Stimulated activated CD4-positive, alpha-beta T cell treated with anti-CD3 and anti-CD28 coated beads, Interleukin-1b, Interleukin-23, amount 100 ng/mL, for 1 hour (primary cell): ENCODE measurements at places on chromosomes 4 and X.

GRCh38 chr4:100547541-100548199, 29.8 kb upstream of the EMCN start:
- no peak for DNase-seq

- no peak for DNase-seq
Observed at GRCh38 chr4:151727365-151727764, 33.4 kb downstream of the GATB start.

- DNase-seq: no peak
Observed at GRCh38 chr4:152678841-152679240, 956 bp downstream of the TMEM154 start.

DNA sequence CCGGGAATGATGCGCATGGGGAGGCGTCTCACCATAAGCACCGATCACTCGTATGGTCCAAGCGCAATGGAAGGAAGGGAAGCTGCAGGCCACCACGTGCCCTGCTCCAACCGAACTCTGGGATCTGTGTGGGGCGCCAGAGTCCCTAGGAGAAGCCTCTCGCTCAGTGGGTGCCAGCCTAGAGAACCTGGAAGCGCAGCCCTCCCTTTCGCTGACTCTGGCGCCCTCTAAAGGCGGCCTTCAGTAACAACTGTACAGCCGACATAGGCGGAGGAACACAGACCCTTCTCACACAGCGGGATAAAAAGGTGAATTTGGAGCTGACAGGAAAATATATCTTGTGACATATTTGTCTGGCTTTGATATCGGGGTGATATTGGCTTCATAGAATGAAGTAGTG, 76.0 kb downstream of the INTS6L start:
- DNase-seq: peak; percentile 17

DNA sequence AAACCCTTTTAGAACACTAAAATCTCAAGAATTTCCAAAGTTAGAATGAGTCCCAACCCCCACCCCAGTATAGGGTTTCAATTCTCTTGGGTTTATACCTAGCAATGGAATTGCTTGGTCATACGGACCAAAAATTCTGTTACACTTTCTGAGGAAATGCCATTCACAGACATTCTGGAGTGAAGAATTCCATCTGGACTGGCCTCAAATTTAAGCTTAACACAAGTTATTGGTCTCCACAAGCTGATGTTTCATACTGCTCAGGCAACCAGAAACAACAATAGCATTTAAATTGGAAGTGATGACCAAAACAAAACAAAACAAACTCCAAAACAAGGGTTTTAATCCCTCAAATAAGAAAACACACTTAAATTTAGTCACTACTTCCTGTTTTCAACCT, 51.1 kb downstream of the GPC4 start:
- DNase-seq: no peak

GRCh38 chr4:94256144-94256783, 48.6 kb downstream of the SMARCAD1 start:
- DNase-seq: no peak

DNA sequence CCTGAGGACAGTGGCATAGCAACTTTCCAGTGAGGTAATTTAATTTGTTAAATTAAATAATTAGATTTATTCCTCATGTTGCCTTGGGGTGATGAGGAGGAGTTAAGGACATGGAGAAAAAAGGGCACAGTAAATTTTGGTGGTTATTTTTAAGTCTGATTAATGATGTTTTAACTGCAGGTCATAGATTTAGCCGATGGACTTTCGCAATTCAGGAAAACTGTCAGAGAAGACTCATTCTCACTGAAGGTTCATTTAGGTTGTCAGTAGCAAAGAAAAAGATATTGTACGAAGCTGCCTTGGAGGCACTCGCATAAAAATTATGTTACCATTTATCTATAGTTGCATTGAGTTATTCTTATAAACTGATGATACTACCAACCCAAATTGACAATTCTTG, 164.2 kb upstream of the PITX2 start:
- no peak for DNase-seq
